ENCODE measurements at places on chromosomes 3 and 15.

- DNase-seq: no peak
Observed at GRCh38 chr3:170102431-170102830, 64.6 kb downstream of the GPR160 start.

GRCh38 chr3:2133146-2133545 lies 34.5 kb downstream of the CNTN4 start:
- no peak for DNase-seq

DNA sequence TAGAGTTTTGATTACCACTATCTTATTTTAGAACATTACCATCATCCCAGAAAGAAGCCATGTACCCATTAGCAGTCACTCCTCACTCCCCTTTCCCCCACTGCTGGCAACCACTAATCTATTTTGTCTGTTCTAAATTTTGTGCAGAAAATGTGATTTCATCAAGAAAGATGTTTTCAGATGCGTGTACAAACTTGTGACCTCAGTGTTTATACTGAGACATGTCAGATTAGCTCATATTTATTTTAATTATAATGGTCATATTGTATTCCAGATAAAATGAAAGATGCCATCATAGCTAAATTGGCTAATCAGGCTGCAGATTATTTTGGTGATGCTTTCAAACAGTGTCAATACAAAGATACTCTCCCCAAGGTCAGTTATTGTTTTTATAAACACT lies 27.8 kb downstream of the PDCD6IP start:
- no peak for DNase-seq

GRCh38 chr3:40801284-40801741 lies 276.6 kb downstream of the ZNF621 start:
- DNase-seq: no peak

DNA sequence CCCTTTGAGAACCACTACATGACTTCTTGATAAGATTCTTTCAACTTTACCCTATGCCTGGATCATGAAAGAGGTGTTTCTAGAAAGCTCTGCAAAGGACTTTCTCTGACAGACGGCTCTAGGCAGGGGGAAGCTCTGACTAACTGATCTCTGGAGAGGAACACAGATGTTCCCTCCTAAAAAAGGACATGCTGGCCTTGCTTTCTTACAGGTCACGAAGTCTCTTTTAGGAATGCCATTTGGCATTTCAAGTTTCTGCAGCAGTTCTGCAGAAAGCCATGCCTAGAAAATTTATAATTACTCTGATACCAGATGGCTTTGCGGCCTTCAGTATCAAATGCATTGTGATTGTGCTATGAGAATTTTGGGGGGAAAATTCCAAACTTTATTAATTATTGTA lies 275.4 kb upstream of the CTDSPL start:
- DNase-seq: no peak

DNA sequence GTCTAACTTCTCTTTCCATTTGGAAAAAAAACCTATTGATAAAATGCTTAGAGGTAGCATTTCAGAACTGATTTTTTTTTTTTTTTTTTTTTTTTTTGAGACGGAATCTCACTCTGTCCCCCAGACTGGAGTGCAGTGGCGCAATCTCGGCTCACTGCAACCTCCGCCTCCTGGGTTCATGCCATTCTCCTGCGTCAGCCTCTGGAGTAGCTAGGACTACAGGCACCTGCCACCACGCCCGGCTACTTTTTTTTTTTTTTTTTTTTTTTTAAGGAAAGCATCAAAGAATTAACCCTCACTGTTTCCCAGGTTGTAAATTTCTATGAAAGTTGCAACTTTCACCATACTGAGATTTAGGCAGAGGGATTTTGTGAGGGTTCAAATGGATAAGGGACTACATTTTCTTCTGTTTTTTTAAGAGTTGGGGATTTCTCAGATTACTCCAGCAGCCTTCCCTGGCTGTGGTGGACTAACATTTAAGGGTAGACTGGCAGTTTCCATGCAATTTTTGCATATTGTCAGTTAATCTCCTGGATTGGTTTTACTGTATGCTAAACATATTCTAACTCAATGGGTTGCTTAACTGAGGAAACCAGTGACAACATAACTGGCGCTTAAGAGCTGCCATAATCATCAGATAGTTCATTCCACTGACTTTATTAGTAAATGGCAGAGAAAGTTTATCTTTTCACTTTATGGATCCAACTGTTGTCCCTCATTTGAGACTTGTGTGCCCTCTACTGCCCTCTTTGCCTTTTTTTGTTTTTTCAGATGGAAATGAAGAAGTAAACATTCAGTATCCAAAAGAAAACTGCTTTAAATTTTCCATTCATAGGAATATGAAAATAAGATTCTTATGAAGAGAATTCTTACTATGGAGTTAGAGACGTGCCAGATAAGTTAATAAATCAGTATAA lies 93.7 kb downstream of the NPTN start:
- no peak for DNase-seq

DNA sequence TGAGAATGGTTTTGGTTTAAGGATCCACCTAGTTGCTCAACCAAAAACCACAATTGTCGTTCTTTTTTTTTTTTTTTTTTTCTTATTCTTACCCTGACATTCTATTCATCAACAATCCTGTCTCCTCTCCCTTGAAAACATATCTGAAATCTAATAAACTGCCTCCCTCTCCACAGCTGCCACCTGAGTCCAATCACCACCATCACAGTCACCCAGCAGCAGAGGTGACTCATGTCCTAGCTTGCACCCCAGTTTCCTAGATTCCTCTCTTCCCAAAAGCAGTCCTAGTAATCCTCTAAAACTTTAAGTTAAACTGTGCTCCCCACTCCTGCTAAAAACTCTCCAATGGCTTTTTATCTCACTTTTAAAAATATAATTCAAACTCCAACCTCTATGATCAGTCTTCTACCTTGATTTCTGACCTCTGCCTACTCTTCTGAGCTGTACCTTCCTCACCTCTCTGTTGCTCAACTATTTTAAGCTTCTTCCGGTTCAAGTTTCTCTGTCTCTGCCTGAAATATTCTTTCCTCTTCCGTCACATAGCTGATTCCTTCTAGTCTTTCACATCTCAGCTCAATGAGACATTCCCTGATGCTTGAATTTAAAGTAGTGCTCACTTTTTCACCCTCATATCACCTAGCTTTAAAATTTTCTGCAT lies 33.7 kb upstream of the RBMS3 start:
- DNase-seq: no peak

DNA sequence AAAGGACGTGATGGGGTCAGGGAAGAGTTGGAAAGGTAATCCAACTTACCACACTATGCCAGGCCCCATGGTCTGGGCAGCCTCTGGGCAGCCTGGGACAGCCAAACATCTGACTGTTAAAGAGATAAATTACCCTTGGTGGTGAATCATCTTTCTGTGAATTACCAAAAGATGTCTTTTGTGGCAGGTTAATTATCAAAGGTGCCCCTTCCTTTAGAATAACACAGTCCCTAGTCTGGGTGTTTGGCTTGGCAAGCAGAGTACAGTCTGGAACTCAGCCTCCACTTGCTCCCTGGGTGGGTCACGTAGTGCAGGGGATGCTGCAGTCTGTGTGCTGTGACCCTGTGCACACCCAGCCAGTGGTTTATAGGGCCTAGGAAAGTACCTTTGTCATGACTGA lies 113.1 kb downstream of the ZNF621 start:
- no peak for DNase-seq

- DNase-seq: no peak
Observed at GRCh38 chr3:112093180-112093522, 7.0 kb downstream of the C3orf52 start.

GRCh38 chr3:123169492-123169929 lies 32.2 kb upstream of the SEC22A start:
- DNase-seq: no peak

- DNase-seq: no peak
Observed at GRCh38 chr15:20349774-20350498, 191.7 kb downstream of the GOLGA6L6 start.

DNA sequence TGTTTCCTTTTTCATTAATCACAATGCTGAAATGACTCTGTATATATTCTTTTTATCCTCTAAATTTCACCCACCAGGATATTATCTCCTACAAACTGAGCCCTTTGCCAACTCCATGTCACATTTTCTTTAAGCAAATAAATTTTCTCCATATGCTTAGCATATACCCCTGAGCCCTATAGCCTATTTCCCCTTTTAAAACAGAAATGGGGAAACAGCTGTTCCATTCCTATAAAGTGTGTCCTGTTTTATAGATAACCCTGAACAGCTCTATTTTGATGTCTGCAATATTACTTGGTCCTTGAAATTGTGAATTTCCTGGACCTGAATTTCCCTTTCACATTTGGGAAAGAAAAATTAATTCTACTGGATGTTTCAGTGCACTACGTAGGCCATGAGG lies 15.6 kb upstream of the FILIP1L start:
- DNase-seq: no peak

- DNase-seq: no peak
Observed at GRCh38 chr15:22956257-22956977, 23.8 kb downstream of the CYFIP1 start.

DNA sequence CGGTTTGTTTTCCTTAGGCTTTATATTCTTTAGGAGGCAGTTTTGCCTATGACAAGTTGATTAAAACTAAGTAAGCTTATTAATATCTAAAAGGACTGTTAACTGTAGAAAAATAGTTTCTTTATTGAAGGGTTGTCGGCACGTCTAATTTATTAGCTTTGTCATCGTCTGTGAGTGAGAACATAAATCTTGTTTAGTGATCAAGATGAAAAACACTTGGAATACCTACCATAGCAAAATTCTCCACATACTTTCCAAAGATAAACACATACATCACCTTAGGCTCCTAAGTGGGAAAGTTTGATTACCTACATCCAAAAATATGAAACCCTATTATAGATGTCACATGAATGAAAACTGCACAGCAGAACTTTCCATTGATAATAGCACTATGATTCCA lies 139.1 kb upstream of the BNIP2 start:
- no peak for DNase-seq

GRCh38 chr15:73745073-73745472 lies 8.1 kb downstream of the INSYN1 start:
- no peak for DNase-seq

Data from skin of body (tissue), 3 donors.